ENCODE measurements at places on chromosomes 6 and 20.

DNA sequence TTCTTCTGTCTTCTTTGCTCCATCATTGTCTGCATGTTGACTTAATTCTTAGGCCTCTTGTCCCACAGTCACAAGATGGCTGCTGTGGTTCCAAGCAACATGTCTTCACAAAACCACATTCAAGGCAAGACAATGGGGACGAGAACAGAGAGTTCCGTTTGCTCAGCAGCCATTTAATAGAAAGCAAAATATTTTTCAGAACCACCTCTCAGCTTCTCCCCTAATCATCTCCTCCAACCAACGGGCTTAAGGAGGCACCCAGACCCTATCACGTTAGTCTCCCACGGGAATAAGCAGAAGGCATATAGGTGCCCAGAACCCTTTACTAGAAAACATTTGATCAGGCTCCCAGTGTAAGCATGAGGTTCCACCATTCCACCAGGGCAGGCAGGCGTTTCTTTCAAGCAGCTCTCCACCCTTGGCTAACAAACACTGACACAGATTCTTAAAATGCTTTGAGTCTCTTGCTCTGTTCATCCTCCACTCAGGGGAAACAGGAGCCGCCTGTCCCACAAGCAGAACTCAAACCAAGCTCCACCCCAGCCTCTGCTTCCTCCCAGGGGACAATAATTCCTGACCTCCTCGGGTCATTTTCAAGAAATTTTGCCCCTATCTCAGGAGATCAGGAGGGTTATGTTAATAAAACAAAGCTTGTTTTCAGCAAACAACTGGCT, 19.0 kb downstream of the BMP7 start:
- no peak for DNase-seq

DNA sequence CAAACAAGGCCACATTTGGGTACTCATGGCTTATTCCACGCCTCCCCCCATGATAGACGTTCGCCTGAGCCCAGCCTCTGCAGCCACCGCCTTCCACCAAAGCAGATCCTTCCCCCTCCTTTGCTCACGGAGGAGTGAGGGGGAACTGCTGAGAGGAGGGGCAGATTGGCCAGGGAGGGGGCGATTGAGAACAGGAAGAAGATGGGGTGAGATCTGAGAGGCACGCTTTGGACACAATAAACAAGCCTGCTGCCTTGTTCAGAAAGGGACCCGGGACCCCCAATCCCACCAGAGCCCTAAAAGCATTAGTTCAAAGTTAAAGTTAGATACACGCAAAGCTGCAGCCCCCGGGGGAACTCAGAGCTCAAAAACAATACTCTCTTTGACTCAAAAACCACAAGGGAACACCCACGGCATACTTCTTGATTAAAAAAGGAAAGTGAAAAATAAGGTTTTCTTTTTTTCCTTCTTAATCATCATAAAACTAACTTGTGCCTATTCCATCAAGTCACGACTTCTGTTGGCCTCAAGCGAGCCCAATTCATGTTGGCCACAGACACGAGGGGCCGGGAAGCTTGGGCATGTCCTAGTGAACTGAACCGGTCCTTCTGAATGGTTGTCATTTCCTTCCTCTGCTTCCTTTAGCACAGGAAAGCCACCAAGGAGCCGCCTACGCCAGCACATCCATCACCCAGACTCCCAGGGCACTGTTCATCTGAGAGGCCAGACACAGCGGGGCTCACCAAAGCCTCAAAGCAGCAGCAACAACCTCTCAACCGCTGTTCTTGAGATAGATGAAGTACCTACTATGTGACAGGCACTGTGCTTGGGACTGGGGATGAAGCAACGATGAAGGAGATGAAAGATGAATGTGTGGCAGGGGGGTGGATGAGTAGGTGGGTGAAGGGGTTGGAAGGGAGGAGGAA, 44.7 kb downstream of the NFATC2 start:
- no peak for DNase-seq

DNA sequence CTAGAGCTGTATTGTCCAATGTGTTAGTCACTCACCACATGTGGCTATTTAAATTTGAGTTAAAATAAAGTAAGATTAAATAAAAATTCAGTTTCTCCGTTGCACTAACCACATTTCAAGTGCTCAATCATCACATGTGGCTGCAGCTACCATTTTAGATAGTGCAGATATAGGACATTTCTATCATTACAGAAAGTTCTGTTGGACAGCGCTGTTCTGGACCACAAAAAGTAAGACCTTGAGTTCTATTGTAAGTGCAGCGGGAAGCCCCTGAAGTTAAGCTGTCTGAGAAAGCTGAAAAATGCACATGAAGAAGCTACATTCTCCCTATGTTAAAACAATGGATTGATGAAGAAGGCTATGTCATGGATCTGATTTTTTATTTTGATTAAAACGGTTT, 1.1 kb downstream of the ORC3 start:
- DNase-seq = no peak

DNA sequence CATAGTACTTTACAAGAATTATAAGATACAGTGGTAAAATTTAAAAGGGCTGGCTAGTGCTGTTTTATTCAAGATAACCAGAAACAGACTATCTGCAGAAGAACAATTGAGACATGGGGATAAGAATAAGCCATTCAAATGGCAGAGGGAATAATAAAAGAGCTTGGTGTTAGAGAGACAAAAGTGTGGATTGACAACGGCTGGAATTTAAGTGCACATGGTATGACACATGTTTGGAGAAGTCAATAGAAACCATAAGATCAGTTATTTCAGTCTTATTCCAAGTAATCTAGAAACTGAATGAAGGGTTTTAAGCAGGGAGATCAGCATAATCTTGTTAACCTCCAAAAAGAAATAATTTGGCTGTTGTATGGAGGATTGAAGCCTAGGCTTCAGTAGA, 1205.5 kb upstream of the CITED2 start:
- no peak for DNase-seq

DNA sequence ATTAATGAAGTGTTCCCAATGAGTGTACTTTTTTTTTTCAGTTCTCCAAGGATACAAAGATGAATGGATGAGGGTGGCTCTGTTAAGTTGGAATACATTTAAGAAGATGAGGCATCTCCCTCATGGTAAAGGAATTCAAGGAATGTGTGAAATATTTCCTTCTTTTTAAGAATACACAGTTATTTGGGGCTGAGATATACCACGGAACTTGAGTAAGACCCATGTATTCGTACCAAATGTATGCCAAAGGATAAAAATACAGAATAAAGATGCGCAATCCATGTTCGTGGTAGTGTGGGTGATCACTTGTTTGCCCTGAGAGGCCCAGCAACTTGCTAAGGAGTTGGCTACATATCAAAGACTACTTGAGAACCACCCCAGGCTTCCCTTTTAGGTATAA, 164.2 kb upstream of the TCF21 start:
- DNase-seq = no peak

DNA sequence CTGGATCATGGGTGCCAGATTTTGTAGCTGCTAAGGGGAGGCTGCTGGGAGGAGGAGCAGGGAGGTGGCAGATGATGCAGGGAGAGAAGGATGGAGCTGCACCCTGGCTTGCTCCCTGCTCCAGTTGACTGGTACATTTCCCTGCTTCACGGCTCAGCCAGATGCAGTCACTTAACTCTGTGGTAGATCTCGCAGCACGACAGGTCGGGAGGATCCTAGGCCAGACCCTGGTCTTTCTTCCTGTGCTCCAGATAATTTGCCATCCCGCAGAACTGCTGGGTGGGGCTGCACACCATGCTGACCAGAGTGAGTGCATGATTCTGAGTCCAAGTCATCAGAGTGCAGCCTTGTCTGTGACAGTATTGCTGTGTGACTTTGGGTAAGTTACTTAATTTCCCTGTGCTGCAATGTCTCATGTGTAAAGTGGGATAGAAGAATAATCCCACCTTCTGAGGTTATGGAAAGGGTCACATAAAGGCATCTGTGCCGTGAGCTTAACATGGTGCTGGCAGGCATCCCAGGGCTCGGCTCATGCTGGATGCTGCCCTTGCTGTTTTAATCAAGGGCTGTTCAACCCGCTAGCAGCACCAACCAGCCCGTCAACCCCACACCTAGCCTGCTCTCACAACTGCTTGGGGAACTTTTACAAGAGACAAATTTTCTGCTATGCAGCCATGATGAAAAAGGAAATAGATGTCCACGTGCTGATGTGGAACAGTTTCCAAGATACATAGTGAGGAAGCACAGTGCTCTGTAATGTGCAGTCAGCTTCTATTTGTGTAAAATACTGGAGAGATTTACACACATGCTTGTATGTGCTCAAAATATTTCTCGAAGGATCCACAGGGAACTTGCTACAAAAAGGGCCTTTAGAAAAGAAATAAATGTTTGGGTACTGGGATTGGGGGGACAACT, 257.9 kb downstream of the CDH26 start:
- DNase-seq = no peak

DNA sequence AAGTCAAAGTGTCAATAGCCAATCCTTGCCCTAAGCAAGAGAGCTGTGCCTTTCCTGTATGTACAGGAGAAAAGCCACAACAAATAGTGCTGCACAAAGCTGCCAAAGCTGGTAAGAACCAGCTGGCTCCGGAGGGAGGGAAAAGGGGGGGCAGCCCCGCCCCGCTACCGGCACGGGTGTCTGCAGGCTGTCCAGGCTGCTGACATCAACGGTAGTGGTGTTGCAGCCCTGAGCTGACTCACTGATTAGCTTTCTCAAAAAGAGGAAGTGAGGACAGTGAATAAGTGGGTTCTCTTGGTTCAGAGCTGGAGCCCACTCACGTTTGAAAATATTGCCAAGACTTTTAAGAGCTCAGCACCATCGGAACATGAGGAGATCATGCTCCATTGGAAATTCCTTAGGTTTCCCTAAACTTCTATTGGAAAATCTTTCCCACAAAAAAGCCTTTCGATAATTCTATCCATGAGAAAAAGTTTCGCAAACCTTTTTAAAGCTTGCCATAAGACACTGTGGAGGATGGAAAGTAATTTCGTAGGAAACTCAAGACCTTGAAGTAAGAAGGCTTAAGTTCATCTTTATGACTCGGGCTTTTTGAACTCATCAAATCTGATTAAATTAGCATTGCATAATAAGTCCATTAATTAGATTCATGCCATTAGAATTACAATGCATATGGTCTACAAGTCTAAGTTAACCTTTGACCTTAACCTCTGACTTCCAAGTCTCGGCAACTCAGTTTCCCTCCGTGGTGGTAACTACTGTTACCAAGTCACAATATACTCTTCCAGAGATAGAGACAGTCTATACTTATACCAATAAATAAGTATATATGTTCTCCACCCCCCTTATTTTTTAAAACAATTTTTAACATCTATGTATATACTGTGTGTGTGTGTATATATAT, 67.0 kb downstream of the TNFRSF21 start:
- peak; percentile 91 for DNase-seq

- no peak for DNase-seq
These were observed 133.6 kb upstream of the SGK1 start for GRCh38 chr6:134451529-134451928.

- no peak for DNase-seq
These were observed 9.2 kb downstream of the SPATA2 start for GRCh38 chr20:49906101-49906604.

DNA sequence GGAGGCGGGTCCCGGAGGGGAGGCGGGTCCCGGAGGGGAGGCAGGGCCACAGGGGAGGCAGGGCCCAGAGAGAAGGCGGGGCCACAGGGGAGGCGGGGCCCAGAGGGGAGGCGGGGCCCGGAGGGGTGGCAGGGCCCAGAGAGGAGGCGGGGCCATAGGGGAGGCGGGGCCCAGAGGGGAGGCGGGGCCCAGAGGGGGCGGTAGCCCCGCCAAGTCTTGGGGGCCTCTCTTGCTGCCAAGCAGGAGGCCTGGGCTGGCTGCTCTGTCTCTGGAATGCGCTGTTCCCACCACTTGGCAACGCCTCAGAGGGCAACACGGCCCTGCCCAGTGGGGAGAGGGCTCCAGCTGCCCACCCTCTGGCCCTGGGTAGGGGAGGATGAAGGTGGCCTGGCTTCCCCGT, 80.5 kb downstream of the YTHDF1 start:
- no peak for DNase-seq

DNA sequence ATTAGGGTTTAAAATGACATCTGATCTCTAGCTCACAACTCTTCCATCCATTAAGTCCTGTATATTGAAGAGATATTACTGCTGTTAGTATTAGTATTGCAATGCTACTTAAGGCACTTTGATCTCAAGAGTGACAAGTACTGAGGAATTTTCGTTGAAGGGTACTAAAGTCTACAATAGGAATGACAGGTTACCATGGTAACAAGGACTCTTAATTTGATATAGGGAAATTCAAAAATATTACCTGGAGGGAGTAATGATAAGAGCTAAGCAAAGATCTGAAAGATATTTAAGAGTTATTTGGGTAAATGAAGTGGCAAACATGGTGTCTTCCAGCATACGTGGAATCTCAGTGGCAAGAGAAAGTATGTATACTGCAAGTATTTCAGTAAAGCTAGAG, 518.0 kb upstream of the SLC35B3 start:
- DNase-seq = no peak

- no peak for DNase-seq
These were observed 157.4 kb downstream of the OGFRL1 start for GRCh38 chr6:71446057-71446456.

GRCh38 chr6:130447374-130447773, 81.6 kb downstream of the TMEM200A start:
- DNase-seq = no peak

- no peak for DNase-seq
These were observed 18.7 kb downstream of the BTN3A1 start for GRCh38 chr6:26420688-26421171.

DNA sequence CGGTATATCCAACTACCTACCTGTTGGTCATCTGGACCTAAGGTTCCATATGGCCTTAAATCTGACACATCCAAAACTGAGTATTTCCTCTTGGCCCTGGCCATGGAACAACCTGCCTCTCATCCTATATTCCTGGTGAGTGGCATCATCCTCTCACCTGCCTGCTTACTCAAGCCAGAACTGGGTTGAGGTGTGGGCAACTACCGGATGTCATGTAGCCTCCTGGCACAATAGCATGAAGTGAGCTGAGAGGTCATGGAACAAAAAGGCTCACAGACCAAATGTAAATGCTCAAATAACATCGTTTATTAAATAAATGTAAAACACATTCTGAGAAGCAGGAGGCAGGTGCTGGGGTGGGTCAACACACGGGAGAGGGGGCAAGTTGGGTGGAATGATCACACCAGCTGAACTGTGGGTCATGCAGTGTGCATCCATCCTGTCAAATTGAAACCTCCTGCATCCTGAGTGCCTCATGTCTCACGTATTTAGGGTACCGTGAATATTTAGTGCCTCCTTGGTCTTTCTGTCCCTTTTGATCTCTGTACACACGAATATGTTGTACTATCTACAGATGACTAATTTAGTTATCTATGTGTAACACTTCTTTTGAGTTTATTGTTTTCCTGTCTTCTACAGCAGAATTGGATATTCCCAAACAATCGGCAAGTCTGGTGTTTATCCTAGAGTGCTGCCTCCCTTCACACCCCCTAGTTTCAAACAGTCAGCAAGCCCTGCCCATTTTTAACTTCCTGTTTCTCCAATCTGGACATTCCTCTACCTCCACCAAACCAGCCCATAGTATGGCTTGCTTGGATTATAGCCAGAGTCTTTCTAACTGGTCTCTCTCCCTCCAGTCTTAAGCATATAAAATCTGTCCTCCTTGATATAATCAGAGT, 7.9 kb upstream of the POU5F1 start:
- DNase-seq = peak; percentile 9

All from NCI-H774 (cell line).